EH (cell line): ENCODE measurements at places on chromosomes 1 and 21.

- DNase-seq, result peak; percentile 98
These were observed 33.3 kb upstream of the CSF1 start for GRCh38 chr1:109877317-109877771.

GRCh38 chr1:233569636-233570035 lies 44.3 kb upstream of the KCNK1 start:
- DNase-seq, result peak; percentile 11

GRCh38 chr1:174022976-174023277 lies 770 bp upstream of the RC3H1 start:
- DNase-seq, result no peak

GRCh38 chr1:99149952-99150351 lies 114.3 kb upstream of the PLPPR4 start:
- DNase-seq, result no peak

DNA sequence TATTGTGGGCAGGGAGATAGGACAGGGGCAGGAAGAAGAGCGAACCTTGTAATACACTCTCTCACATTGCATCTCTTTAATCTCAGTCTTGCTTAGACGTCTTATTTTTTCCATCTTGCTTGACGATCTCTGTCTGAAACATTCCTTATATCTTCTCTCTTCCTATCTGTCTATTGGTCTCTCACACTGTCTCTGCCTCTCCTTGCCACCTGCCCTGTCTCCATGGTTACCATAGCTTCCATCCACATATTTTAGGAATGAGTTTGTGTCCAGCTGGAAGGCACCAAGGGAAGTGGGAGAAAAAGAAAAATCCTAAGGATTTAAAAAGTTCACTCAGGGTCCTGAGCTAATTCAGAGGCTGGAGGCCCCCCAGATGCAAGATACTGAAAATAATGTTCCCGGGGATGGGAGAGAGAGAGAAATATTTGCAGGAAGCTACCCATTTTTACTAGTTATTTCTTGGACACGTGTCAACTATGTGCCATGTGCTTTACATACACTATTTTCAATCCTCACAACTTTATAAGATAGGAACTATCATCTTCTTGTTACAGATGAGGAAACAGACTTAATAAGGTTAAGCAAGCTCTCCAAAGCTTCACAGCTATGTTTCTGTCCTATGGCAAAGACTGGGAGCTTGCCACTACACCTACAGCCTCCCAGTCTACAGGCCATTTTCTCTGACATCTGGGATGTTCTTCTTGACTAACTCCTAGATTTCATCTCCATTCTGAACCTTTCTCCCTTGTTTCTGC lies 933 bp downstream of the ANKRD34A start:
- DNase-seq, result peak; percentile 89

DNA sequence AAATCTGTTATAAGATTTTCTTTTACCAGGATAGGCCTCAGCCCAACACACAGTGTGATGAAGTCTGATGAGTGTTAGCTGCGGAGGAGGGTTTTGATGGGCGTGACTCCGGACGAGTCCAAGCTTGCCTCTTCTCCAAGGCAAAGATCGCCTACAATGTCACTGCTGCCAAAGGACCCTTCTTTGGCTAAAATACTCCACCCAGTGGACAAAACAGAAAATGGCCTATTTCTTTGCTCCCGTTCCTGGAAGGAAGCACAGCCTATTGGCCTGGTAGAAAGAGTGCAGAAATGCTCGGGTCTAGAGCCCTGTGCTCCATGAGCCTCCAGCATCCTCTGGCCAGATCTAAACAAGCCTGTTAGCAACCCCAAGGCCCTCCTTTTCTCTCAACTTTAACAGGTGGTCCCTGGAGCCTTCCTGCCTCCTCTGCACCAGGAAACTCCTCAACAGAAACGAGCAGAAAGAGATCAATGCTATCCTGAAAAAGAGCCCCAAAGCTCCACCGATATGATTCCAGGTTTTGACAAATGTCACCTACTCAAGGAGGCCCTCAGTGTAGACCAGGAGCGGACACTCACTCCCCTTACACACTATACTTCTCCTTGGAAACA lies 3.4 kb upstream of the CASQ2 start:
- DNase-seq, result peak; percentile 83

GRCh38 chr1:8062861-8063260 lies 36.8 kb upstream of the ERRFI1 start:
- no peak for DNase-seq

DNA sequence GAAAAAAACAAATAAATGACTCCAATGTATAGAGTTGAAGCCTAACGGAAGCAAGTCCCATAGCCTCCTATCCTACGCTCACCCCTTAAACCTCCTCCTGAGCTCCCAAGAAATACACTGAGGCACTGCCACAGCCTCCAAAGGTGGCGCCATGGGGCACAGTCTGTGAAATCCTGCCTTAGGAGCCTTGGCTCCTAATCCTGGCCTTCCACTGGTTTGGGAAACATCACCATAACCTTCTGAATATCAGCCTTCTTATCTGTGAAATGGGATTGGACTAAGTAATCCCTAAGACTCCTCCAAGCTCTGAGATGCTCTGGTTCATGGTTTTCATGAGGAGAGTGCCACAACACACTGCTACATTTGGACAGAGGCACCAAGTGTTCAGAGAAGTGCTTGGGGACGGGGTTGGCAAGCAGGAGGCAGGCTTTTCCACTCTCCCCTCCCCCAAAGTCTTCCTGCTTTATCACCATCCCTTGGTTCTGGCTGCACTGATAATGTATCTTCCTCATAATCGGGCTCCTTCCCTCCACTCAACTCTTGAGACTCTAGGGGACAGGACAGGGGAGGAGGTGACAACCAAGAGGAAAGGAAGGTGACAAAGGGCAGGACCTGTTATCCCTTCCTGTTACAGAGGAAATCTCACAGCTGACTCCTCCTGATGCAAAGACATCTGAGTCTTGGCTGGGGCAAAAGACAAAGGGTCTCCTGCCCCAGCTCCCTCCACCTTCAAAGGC lies 2.7 kb downstream of the SLAMF7 start:
- DNase-seq, result no peak

GRCh38 chr1:28392027-28392652 lies 22.6 kb downstream of the PHACTR4 start:
- peak; percentile 95 for DNase-seq

GRCh38 chr1:104468282-104468681 lies 718.6 kb downstream of the AMY1C start:
- DNase-seq, result no peak

DNA sequence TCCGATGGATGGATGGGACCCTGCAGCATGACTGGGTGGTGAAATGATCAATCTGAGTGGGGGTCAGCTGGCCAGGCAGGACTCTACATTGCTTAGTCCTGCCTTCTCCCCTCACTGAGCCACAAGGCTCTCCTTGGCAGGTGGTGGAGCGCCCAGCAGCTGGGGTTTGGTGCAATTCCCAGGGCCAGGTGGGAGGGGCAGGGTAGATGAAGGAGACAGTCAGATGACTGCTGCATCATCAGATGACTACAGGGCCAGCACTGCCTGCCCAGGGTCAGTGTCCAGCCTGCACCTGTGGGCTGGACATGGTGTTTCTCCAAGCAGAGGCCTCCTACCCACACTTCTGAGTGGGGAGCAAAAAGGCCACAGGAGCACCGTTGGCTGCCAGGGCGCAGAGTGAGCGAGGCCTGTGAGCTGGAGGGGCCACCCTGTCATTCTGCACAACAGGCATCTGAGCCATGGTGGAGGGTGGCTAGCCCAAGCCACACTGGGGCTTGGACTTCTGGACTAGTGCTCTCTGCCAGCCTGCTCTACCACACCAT lies 103.9 kb upstream of the EDN2 start:
- DNase-seq, result no peak

DNA sequence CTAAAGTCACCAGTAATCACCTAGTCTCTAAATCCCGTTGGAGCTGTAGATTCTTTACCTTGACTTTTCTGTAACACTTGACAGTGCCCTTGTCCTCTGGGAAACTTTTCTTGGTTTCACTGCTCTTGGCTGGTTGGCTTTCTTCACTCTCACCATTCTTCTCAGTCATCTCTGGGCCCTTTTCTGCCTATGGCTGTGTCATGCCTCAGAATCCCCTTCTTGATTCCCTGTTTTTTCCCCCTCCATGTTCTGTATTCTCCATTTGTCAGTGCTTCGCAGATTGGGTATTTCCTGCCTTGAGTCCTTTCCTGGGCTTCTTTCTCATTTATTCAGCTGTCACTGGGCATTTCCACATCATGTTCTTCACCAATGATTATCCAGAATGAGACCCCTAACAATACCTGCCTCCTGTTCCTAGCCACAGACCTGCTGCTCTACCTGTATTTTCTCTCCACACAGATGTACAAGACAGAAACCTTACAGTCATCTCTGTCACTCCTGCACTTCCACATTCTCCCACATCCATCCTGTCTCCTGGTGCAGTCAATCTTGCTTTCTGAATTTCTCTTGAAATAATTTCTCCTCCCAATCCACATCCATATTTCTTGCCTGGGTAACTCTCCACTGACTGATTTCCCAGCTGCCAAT lies 14.7 kb downstream of the UCK2 start:
- DNase-seq, result no peak

- DNase-seq, result no peak
These were observed 142.5 kb downstream of the ZNF648 start for GRCh38 chr1:181918880-181919525.

DNA sequence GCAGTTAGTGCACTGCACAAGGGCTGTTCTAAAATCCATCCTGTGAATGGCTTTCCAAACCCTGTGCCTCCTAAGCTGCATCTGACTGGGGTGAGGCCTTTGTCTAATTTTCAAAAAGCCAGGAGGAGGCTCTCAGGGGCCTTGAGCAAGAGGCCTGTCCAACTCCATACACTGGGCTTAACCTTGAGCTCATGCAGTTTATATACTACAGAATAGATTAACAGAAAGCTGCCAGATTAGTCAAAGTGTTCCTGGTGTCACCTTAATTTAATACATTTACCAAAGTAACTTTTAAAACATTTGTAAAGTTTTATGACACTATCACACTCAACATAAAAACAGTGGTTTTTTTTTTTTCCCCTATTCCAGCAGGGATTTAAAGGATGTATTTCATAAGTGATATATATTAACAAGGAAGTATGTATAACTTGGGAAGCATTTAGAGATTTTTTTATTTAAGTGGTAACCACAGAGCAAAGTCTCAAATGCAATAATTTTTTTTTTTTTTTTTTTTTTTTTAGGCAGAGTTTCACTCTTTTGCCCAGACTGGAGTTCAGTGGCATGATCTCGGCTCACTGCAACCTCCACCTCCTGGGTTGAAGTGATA lies 23.3 kb downstream of the CTH start:
- DNase-seq, result no peak

DNA sequence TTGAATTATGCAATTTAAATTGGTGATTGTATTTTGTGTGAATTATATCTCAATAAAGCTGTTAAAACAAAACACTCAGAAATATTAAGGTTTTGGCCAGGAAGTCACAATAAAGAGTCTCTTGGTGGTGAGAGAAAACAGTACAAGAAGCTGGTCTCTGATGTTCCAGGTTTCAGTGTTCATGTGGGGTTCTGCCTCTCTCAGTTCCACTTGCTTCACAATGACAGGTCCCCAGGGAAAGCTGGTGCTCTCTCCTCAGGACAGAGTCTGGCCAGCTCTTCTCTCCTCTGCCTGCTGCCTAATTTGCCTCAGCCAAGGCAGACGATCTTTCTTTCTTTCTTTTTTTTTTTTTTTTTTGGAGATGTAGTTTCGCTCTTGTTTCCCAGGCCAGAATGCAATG lies 342.9 kb upstream of the PLXNA2 start:
- DNase-seq, result no peak

DNA sequence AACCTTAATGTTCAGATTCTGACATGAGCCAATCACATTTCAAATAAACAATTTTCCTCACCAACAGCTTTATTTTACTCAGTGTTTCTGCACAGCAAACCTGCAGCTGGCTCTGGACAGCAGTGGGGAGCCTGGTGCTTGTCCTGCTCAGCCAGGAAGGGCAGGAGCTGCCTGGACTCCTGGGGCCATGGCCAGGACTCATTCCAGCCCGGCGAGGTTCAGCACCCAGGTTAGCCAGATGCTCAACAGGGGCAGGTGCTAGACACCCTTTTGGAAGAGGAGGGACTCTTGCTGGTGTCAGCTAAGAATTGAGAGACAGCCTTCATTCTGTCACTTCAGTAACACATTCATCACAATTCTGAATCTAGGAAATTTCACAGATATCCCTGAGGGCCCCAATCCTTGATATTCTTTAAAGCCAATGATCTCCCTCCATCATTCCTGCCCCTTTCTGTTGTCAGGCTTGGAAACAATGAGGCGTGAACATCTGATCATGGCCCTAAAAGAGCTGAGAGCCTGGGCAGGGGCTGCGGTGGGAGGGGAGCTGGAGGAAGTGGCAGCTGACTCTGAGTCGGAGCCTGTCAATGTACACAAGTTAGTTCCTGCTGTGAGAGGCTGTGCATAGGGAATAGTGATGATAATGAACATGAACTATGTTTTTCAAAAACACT lies 251.3 kb downstream of the SDCCAG8 start:
- DNase-seq, result no peak

DNA sequence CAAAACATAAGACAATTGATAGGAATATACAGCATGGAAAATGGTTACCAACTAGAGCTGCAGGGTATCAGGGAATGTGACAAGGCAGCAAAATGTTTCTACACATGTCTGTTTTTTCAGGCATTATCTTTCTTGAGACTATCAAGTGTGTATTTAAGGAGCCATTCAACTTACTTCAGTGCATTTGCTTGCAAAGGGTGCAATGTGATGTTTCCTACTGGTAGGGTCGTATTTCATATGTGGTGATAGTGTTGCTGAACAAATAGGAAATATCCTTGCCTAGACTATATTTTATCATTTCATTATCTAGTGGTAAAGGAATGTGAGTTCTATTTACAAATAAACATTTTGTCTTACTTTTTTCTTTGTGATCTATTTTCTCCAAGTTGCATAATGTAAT lies 42.4 kb downstream of the PTPRC start:
- peak; percentile 41 for DNase-seq

- DNase-seq, result peak; percentile 46
These were observed 15.1 kb downstream of the KHDRBS1 start for GRCh38 chr1:32028746-32029145.

GRCh38 chr21:39373634-39374033 lies 24.7 kb upstream of the HMGN1 start:
- peak; percentile 60 for DNase-seq

DNA sequence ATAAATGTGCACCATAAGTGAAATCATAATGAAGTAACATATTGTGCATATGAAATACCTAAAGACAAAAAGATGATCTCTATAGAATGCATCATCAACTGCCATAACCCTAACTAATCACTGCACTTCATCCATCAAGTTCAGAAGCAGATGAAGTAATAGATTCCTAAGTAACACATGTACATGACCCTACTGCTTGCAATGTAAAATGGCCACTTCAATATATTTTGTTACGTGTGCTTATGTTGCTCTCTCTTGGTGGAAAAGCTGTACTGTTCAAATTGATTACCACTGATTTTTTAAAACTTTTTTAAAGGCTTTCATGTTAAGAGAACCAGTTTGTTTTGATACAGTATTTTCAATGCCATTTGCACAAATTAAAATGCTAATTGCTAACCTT lies 141.8 kb downstream of the TTLL7 start:
- DNase-seq, result peak; percentile 36

- no peak for DNase-seq
These were observed 6.8 kb upstream of the CDC42 start for GRCh38 chr1:22045604-22046228.

- no peak for DNase-seq
These were observed 19.8 kb downstream of the COL16A1 start for GRCh38 chr1:31683997-31684396.
